ENCODE measurements at places on chromosomes 4 and X.

DNA sequence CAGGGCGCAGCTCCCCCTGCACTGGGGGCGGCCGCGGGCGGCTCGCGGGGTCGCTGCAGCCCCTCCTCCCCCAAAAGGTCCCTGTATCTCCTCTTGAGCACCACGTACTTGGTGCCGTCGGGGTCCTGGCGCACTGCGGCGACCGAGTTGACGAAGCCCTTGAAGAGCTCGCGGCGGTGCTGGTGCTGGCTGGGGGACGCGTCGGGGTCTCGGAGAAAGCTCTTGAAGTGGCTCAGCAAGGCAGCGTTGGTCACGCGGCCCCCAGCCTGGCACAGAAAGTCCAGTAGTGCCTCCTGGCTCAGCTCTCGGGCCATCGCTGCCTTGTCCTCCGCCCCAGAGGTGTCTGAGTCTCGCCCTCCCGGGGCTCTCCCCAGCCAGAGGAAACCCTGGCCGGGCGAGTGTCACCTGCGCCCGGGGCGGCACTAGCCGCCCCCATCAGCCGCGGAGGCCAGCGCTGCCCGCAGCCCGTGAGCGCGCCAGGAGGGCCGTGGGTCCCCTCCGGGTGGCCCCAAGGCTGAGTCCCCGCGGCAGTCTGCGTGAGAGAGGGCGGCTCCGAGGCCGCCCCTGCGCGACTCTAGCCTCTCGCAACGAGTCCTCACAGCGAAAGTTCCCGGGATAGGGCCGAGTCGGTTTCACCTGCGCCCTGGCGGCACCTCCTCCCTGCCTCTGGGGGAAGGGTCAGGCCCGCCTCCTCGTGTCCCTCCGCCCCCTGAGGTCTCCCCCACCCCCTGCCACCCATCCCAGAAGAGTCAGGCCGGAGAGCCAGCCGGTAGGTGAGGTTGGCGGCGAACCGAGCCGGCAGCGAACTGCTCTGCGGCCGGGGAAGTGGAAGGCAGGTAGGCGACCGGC lies at the start of gene SOWAHB:
TSS of gene SOWAHB (minus strand) at position 609 of the 849 bp plus-strand sequence. CDS start at position 314, 295 bp downstream.
- DNase-seq = no peak

DNA sequence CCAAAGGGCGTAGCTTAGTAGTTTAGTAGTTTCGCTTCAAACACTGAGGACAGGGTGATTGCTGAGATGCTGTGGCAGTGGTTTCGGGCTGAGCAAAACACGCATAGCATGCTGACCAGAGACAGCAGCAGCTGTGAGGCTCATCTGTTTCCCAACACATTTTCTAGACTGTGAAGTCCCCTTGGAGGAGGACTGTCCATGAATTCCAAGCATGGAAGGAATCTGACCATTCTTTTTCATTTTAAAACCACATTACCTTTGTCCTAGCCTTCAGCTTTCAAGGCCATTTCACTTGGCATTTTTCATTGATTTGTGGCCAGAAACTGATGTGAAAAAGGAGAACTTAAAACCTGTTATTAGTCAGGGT lies 240.9 kb downstream of the PALLD start:
- DNase-seq = no peak

DNA sequence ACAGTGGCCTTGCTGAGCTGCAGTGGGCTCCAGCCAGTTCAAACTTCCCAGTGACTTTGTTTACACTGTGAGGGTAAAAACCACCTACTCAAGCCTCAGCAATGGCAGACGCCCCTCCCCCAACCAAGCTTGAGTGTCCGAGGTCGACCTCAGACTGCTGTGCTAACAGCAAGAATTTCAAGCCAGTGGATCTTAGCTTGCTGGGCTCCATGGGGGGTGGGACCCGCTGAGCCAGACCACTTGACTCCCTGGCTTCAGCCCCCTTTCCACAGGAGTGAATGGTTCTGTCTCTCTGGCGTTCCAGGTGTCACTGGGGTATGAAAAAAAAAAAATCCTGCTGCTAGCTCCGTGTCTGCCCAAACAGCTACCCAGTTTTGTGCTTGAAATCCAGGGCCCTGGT lies 168.9 kb upstream of the INTU start:
- no peak for DNase-seq

GRCh38 chr4:10100734-10101216 lies 15.8 kb downstream of the WDR1 start:
- no peak for DNase-seq

DNA sequence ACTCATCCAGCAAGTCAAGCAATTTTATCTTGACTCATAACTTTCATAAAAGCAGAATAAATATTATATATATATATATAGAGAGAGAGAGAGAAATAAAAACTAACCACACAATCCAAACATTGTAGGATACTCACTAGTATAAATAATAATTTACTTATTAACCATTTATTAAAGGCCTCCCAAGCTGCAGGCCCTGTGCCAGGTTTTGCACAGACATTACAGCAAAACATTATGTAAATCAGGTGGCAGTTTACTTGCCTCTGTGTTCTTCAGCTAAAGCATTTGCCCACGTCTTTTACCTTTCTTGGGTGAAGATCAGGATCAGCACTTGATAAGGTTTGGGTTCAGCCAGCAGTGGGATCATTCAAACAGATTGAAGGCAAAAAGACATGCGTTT lies 75.6 kb downstream of the CLDN22 start:
- DNase-seq = no peak

GRCh38 chr4:3294401-3295241 lies 1.8 kb downstream of the RGS12 start:
- DNase-seq = no peak

- DNase-seq = no peak
Observed at GRCh38 chr4:65893271-65893670, 223.0 kb upstream of the EPHA5 start.

GRCh38 chrX:16828124-16828908 lies 41.8 kb downstream of the RBBP7 start:
- DNase-seq = peak; percentile 68

DNA sequence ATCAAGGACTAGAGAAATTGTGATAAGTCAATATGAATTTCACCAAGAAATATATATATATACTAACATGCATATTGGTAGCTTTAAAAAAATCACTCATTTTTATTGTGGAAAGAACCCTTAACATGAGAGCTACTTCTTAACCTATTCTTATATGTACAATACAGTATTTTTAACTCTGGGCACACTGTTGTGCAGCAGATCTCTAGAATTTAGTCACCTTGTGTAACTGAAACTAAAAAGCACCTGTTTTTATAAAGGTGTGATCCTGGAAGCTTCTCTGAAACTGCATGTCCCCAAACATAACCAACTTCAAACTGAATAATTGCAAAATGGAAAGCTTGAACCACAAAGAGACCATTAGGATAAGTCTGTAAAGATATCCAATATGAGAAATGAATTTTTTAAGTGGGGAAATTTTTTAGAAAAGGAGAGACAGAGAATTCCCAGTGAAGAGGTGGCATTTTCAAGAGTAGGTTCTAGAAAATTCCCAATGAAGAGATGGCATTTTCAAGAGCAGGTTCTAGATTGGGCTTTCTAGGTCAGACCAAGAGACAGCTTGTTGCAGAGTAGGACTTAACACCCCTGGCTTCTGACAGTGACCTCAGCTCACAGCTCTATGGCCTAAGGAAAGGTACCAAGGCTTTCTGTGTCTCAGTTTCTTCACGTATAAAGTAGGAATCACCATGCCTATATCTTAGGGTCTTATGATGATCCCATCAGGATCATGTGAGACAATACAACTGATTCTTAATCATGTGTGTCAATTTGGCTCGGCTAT lies 22.0 kb upstream of the PPARGC1A start:
- DNase-seq = no peak

GRCh38 chr4:123412091-123412505 lies 15.5 kb downstream of the SPRY1 start:
- DNase-seq = no peak

GRCh38 chrX:140765043-140765784 lies 55.7 kb downstream of the LINC00632 start:
- DNase-seq = no peak

DNA sequence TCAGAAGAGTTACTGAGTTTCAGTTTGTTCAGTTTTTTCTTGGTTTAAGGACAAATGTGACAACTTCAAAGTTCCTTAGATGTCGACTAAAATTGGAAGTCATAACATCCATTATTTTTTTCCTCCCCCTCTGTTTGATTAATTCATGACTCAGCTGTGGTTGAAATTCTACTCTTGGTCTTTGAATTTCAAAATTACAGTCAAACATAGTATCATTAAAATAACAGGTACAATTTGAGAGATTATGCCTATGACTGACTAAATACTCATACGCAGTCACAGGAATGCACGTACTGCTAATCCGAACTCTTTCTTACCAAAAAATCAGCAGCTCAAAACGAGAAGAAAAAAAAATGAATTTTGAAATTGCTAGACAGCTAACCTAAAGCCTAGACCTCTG lies 1434.8 kb downstream of the RAPGEF2 start:
- no peak for DNase-seq

- DNase-seq = no peak
Observed at GRCh38 chr4:185872747-185873380, 60.9 kb upstream of the SORBS2 start.

- DNase-seq = no peak
Observed at GRCh38 chr4:165505958-165506837, 127.4 kb downstream of the CPE start.

DNA sequence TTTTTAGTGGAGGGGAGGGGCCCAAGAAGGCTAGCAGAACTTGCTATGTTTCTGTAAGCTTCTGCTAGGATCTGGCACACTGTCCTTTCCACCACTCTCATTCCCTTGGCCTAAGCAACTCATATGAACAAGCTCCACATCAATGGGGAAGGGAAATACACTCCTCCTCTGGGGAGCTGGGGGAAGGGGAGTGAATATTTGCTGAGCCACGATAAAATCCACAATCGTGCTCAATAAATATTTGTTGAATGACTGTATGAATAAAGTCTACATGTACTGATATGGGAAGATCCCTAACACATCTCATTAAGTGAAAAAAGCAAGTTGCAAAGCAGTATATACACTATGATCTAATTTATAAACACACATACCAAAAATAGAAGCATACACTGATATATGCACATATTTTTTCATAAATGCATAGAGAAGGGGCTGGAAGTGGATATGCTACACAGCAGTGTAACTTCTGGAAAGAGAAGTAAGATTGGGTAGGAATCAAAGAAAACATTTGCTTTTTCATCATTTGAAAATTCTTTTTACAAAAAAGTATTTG lies 95.8 kb upstream of the EFHC2 start:
- no peak for DNase-seq

DNA sequence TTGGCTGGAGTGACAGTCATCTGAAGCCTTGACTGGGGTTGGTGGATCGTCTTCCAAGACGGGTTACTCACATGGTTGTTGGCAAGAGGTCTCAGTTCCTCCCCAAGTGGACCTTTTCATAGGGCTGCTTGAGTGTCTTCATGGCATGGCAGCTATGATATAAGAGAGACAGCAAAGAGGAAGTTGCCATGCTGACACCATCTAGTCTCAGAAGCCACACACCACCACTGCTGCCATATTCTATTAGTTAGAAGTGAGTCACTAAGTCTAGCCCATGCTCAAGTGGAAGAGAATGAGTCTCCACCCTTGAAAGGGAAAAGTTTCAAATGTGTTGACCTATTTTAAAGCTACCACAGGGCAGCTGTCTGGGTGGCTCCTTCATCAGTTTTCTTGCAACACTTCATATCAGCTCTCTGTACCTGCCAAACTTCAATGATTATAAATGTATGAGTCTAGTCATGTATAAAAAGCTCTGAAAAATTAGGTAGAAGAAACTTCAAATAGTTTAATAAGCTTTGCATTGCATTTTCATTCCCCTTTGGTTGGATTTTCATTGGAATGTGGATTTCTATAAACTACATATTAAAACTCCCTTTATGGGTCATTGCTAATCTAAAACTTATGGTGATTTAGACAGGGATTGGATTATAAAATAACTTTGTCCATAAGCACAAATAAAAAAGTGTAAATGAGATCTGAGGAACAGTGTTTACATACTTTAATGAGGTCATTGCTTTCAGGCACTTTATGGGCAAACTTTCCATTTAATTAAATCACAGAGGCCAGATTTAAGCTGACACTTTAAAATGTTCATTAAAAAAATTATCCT lies 68.0 kb upstream of the ATXN3L start:
- peak; percentile 83 for DNase-seq

DNA sequence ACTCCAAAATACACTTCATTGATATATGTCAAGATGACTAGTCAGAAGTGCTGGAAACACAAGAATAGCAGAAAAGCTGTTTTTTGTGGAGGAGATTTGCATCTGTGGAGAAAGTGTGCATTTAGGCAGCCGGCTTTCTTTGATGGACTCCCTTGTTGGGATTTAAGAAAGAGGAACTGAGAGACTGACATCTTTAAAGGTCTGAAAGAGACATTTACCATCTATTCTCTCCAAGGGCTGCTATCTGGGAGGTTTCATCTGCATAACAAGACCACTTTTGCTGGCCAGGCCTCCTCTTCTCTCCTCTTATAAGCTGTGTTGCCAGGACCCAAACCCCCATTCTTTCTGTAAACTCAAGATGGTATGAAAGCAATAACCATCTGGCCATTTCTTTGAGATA lies 1065.0 kb downstream of the NLGN4X start:
- DNase-seq = no peak

DNA sequence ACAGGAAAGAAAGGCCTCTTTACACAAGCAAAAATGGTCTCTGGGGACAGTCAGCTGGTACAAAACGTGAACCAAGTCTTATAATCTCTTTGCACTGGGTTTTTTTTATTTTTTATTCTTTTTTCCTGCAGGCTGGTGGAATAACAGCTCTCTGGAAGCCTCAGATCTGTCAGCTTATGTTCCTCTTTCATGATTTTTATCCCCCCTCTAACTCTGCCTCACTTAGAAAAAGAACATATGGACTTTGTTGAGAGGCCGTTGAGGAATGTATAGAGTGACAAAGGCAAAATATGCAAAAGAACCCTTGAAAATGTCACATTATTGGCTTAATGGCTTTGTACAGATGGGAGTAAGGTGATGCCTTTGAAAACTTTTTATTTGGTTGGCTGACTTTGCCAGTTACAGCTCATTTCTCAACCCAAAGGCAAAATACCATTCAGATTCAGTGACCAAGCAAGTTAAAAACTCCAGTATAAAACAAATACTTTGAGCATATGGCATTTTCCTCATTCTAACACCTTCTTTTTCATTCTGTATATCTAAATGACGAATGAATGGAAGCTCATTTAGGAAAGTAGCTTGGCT lies 111.1 kb downstream of the RNF150 start:
- DNase-seq = no peak

DNA sequence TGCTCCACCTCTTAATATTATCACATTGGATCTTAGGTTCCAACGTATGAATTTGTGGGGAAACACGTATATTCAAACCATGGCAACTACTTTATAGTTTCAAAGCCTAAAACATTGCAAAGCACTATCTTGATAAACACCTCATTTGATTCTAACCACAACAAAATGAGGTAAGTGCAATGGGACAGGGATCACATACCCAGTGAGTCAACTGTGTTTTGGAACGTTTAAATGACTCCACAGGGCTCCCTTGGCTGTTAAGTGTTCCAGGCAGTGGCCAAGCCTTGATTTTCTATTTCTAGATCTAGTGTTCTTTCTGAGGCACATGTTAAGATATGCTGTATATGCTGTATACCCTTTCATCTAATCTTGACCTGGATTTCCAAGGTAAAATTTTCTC lies 54.5 kb upstream of the C1QTNF7 start:
- DNase-seq = no peak

- DNase-seq = no peak
Observed at GRCh38 chr4:114649908-114650307, 51.3 kb downstream of the UGT8 start.

- no peak for DNase-seq
Observed at GRCh38 chr4:38873290-38873944, 5.8 kb downstream of the FAM114A1 start.

GRCh38 chrX:100980608-100981497 lies 11.3 kb downstream of the ARL13A start:
- DNase-seq = peak; percentile 26
